ENCODE measurements at places on chromosomes 5 and 9. TPM values are rescaled to one million over a fixed set of nuclear protein-coding genes. Genes with fewer than 3 reads are reported as not detected.

GRCh38 chr9:33151007-33151557 lies 16.1 kb downstream of the B4GALT1 start:
- DNase-seq = no peak

- no peak for DNase-seq
These were observed 100.1 kb upstream of the LRRTM2 start for GRCh38 chr5:138975098-138975847.

GRCh38 chr5:75006865-75007822 lies 45.2 kb downstream of the GCNT4 start:
- DNase-seq = no peak

DNA sequence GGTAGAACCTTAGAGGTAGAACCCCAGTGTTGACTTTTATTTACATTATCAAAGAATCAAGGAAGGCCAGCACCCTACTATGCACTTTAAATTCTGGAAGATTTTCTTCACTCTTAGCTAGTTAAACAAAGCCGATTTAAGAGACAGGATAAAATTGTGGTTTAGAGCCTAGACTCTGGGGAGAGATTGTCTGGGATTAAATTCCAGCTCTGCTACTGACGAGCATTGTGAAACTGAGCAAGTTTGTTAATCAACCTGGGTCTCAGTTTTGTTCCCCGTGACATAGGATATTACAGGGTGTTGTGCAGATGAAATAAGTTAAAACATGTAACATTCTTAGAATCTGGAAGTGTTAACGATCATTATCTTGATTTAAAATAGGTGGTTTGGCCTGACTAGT lies 83.5 kb downstream of the FEM1C start:
- DNase-seq = no peak

DNA sequence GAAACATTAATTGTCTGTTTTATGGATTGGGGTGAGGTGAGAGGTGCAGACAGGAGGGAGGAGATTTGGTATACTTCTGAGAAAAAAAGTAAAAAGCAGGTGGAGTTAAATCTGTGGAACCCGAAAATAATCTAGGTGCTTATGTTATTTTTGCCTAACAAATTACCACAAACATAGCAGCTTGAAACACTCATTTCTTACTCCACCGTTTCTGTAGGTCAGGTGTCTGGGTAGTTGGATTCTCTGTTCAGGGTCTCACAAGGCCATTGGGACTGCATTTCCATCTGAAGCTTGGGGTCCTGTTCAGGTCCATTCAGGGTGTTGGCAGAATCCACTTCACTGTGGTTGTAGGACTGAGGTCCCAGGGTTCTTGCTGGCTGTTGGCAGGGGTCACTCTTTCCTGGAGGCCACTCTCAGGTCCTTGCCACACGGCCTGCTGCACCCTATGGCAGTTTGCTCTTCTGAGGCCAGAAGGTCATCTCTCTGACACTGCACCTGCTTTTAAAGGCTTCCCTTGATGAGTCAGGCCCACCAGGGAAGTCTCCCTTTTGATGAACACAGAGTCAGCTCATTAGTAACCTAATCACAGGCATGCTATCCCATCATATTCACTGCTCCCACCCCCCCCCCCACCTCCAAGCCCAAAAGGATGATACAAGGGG lies 82.2 kb downstream of the TRIO start:
- DNase-seq = no peak

- DNase-seq = no peak
These were observed 62.3 kb downstream of the GTF3C4 start for GRCh38 chr9:132732326-132733259.

DNA sequence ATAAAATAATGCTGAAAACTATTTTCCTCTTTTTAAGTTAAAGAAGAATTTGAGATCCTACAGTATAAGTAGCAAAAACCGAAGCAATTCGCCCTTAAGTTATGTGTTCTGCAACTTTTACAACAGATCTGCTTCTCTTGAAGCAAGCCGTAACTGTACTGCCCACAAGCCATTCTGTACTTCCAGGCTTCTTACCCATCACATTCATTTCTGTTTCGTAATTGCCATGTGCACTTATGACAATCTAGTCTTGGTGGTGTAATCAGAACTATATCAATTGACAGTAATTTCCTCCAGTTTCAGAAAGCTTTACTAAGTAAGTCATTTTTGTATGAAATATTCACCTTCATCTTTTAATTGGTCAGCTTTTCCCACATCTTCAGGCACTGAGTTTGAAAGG lies 13.8 kb downstream of the SGTB start:
- no peak for DNase-seq

DNA sequence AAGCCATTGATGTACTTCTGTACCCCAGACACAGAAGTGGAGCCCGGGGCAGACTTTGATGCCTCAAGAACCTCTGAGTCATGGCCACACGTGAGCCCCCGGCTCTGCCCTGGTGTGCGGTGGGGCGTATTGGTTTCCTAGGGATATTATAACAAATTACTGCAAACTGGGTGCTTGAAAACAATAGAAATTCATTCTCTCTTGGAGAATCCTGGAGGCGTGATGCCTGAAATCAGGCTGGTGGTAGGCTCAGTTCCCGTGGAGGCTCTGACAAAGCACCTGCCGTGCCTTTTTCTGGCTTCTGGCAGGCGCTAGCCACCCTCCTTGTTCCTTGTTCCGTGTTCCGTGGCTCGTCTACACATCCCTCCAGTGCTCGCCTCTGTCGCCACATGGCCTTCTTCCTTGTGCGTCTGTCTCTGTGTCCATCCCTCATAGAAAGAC lies 24.2 kb downstream of the NEK6 start:
- DNase-seq = no peak

GRCh38 chr5:104372796-104373195 lies 810.2 kb upstream of the NUDT12 start:
- no peak for DNase-seq

DNA sequence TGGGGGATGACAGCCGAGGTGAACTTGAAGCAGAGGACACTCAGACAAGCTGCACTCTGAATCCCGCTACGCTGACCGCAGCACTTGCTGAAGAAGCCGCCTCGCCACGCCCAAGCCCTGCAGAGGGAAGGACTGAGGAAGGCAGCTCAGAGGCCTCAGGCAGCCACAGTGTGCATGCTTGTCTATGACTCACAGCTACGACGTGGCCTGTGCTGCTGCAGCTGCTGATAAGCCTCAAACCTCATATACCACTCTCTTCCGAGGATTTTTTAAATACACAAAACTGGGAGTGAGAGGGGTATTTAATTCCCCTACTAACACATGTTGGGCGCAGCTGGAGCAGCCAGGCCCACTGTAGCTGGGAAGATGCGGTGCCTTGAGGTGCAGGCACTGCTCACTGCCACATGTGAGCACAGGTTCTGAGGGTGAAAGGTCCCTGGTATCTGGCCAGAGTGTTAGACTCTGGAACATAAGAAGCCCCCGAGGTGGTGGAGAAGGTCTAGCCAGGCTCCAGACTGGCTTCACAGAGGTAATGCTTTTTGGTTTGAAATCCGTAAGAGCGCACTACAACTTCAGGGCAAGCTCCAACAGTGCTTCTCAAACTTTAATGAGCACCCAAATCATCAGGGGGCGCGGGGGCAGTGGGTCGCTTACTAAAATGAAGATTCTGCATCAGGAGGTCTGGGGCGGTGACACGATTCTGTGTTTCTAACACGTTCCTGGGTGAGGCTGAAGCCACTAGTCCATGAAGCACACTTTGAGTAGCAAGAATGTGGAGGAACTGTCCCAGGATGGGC lies 196.8 kb downstream of the AUH start:
- DNase-seq = peak; percentile 74

DNA sequence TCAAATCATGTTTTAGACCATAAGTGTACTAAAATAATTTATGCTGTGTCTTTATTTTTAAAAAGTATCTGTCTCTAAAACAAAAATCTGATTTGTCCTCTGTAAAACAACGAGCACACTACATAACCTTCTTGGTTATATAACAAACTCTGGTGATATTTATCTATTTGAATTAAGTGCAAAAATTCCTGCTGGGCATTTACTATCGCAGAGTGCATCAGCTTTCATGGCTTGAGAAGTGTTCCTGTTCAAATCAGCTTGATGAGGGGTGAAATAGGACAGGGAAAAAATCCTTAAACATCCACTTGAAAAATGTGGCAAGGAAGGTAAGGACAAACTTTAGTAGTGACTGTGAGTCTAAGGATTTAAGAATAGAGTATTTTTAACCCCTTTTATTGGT lies 65.3 kb downstream of the PRR16 start:
- no peak for DNase-seq

DNA sequence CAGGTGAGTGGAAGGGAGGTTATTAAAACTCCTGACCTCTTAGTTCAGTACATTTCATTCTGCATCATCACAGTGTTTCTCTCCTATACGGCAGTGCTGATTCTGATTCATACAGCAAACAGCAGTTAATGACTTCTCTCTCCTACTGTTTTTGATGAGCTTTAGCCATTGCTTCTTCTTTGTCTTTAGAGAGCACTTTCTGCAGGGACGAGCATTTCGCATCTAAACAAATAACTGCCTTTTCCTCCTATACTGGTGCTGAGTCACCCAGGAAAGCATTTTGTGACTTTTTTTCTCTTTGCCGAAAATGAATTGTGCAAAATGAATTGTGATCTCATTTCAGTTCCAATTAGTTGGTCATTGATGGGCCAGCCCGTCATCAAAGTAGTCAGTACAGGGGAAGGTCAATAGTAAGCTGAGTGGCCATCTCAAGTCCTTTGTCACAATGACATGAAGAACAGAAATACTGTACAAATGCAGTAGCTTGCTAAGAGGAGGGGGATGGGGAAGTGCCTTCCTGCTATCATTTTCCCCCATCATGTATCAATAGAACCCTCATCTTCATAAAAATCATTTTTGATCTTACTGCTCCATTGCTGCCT lies 98.5 kb downstream of the INSYN2B start:
- no peak for DNase-seq

DNA sequence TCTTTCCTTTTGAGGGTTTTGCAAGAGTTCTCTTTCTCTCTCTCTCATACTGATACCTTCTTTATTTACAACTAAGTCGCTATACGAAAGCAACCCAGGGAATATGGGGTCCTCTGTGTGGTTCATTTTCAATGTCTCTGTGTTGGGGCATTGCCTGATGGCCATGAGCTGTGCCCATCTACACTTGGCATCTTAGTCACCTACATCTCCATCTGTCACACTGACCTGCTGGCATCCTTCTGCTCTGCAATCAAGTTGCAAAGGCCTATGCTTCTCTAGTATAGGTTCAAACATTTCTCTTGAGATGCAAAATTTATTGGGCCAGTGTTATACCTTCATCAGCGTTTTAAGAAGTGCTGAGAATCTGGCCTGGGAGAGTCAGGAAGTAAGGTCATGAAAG lies 228.2 kb downstream of the MTRR start:
- DNase-seq = no peak

GRCh38 chr5:1052641-1053390 lies 44.2 kb downstream of the NKD2 start:
- no peak for DNase-seq

- no peak for DNase-seq
These were observed 260.9 kb upstream of the TUT7 start for GRCh38 chr9:86614871-86615849.

DNA sequence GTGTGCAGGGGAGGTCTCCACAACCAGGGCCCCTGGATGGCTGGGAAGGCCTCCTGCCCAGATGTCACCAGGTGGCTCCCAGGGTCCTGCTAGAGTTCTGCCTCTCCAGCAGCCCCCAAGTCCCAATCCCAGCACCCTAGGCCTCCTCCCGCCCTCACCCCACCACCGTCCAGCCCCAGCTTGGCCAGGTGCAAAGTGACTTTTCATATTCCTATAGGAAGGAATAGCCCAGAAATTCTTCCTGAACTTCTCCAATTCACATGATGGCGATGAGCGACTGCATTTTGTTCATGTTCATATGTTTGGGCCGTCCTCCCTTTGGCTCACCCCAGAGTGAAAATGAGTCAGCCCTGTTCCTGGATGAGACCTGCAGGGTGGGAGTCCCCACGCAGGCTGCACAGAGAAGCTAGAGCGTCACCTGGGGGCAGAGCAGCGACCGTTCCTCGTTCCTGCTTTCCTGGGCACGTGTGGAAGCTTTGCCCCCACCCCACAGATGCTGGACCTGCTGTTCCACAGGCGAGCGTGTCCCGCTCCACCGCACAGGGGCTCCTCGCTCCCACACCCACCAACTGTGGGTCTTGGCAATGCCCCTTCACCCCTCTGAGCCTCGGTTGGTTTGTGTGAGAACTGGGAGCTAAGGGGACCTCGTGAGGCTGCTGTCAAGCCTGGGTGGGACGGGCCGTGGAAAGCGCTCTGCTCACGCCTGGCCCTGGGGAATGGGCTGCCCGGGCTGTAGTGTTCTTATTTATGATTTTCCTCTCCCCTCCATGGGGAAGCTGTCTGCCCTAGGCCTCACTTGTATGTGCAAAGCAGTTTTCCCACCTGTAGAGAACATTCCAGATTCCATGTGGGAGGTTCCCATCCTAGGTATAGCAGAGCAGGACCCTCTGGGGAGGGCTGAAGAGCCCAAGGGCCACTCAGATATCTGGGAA lies 6.9 kb downstream of the MRPS2 start:
- DNase-seq = no peak

GRCh38 chr5:83184534-83184933 lies 107.2 kb downstream of the XRCC4 start:
- no peak for DNase-seq

- DNase-seq = no peak
These were observed 144.5 kb downstream of the AOPEP start for GRCh38 chr9:94870793-94871558.

- DNase-seq = no peak
These were observed 187.0 kb upstream of the S1PR3 start for GRCh38 chr9:88804254-88804596.

The ACTBL2 gene
- total RNA-seq = not detected

The GZMA gene
- total RNA-seq = 88.1 TPM

The SAXO1 gene
- total RNA-seq = not detected

The SLC6A18 gene
- not detected for total RNA-seq

The CFAP90 gene
- not detected for total RNA-seq

The DMRTA1 gene
- not detected for total RNA-seq

The RNF180 gene
- not detected for total RNA-seq

The GRPEL2 gene
- total RNA-seq = 30.4 TPM
